ENCODE measurements at places on chromosomes 7 and 10.

- DNase-seq = no peak
Observed at GRCh38 chr10:66714741-66715140, 211.1 kb upstream of the LRRTM3 start.

- DNase-seq = no peak
Observed at GRCh38 chr10:75428434-75429158, 2.8 kb upstream of the LRMDA start.

GRCh38 chr10:9305018-9305655 lies 1250.6 kb downstream of the GATA3 start:
- DNase-seq = no peak

- peak; percentile 79 for DNase-seq
Observed at GRCh38 chr10:122279725-122280141, 8.6 kb downstream of the BTBD16 start.

All from mesenteric fat pad (tissue), 1 donor.